ENCODE measurements at places on chromosomes 16 and 17. TPM values are rescaled to one million over a fixed set of nuclear protein-coding genes. Genes with fewer than 3 reads are reported as not detected.
A peak's percentile ranks its signal among the peaks of the same experiment; 100 is the strongest.

DNA sequence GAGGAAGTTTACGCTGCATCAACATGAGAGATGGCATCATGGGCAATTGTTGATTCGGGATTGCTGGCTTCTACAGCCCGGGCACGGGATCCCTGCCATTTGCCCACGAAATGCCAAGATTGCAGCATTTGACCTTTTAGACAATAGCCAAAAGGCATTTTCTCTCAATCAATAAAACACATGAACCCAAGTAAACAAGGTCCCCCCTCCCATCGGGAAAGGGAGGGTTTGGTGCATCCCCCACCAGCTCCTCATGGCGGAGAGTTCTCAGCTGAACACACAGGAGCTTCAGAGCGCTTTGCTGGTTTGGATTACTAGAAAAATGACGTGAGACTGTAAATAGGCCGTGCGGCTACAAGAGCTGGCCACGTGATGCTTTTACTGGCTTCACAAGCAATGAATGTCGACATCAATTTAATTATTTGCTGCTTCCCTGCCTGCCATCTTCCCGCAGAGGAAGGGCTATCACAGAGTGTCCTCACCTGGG lies 147.6 kb downstream of the C16orf95 start:
- no peaks in the 10 kb centered on the region for H3K4me1 ChIP-seq
- no peaks in the 10 kb centered on the region for H3K36me3 ChIP-seq
- H3K27ac ChIP-seq: no peak overlapping the region
- H3K4me3 ChIP-seq: no peak overlapping the region
- no peak for DNase-seq

GPR179 gene
- total RNA-seq: 0.22 TPM

ZSWIM7 gene
- 27.0 TPM for total RNA-seq

DNA sequence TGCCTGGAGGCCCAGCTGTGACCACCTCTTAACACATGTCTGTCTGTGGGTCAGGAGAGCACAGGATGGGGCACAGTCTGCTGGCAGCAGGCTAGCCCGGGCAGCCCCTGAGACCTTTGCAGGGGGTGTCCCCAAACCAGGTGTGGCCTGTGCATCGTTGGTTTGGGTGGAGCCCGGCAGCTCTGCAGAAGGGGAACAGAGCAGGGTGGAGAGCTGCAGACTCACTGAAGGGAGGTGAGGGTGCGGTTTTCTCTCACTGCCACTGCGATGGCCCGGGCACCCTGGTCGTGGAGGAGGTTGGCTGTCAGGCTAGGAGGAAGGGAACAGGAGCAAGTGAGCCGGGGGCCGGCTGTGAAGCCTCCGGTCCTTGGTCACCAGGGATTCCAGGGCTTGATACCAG lies 28.8 kb downstream of the NLRC3 start:
- DNase-seq: no peak
- H3K4me3 ChIP-seq: no peak overlapping the region
- peaks cover 6% of the 10 kb centered on the region for H3K4me1 ChIP-seq

- H3K4me1 ChIP-seq: peaks cover 29% of the 10 kb centered on the region
- H3K27ac ChIP-seq: no peak overlapping the region
- H3K36me3 ChIP-seq: no peaks in the 10 kb centered on the region
- H3K27me3 ChIP-seq: peaks cover 45% of the 10 kb centered on the region
- no peak for DNase-seq
Measured at GRCh38 chr17:45243750-45244149, 18.1 kb downstream of the SPATA32 start.

- no peak for DNase-seq
- H3K36me3 ChIP-seq: no peaks in the 10 kb centered on the region
- peak overlapping the region; percentile 91 for H3K4me3 ChIP-seq
- peak overlapping the region; percentile 95 for H3K27ac ChIP-seq
Measured at GRCh38 chr16:73058616-73059409, 10.9 kb upstream of the ZFHX3 start.

NATD1 gene
- total RNA-seq: 12.7 TPM

PLD6 gene
- total RNA-seq: 1.7 TPM

CCL16 gene
- total RNA-seq: not detected

HSF5 gene
- total RNA-seq: not detected

SLC5A11 gene
- 0.22 TPM for total RNA-seq

DNA sequence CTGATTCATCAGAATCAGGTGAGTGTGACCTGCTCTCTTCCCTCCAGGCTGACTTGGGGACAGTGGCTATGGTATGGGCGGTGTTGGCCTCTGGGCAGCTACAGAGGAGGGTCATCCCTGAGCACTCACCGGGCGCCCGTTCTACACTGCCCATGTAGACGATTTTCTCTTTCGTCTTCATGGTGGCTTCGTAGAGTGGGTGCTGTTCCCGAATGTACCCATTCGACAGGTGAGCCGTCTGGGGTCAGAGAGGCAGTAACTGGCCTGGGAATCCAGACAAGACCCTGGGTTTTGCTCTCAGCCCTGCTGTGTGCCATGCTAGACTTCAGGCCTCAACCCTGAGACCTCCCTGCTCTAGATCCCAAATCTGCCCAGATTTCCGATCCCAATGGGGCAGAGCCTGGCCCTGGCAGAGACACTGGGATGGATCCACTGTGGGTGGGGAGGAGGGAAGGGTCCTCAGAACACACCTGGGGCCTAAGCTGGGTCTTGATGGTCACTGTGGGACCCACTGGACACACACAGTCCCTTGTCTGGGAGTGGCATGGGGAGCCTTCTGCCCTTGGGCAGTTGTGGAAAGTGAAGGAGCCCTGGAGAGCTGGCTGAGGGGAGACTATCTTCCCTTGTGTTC lies 13.2 kb downstream of the USP6 start:
- H3K4me3 ChIP-seq: no peak overlapping the region
- no peaks in the 10 kb centered on the region for H3K36me3 ChIP-seq
- DNase-seq: no peak
- no peaks in the 10 kb centered on the region for H3K4me1 ChIP-seq
